ENCODE measurements at places on chromosomes 2 and 18. TPM values are rescaled to one million over a fixed set of nuclear protein-coding genes. Genes with fewer than 3 reads are reported as not detected.

DNA sequence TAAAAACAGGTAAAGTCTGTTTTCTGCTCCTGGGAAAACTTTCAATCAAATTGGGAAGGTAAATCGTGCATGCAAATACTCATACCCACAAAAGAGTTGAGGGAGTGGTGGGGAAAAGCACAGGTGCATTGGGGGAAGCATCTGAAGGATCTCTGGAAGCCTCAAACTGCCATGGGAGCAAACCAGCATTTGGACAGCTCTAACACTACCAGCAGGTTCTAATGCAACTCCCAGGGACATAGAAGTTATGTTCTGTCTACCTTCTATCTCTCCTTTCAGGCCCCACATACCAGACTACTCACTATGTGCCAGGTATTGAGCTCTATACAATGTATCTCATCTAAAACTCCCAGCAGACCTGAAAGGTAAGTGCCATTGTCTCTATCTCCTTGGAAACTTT, 933.7 kb downstream of the NRXN1 start:
- DNase-seq: no peak

GRCh38 chr2:238338710-238339394, 18.5 kb downstream of the TRAF3IP1 start:
- DNase-seq: no peak

DNA sequence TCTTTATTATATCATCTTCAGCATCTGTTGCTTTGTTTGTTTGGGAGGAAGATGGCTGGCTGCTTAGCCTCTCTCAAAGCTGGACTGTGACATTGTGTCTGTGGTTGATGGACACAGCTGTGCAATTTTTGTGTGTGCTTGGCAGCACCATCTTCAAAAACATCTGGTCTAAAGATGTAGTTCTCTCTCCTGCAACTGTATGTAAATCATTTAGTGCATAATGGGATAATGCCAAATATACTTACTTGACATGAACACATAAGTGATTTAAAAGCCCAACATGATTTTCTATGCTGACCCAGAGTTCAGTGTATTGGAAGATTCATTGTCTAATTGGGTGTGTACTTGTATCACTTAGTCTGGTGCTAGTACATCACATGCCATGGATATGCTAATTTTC, 112.2 kb downstream of the MAP4K4 start:
- DNase-seq: no peak

GRCh38 chr2:1625281-1626001, 118.9 kb downstream of the PXDN start:
- no peak for DNase-seq

DNA sequence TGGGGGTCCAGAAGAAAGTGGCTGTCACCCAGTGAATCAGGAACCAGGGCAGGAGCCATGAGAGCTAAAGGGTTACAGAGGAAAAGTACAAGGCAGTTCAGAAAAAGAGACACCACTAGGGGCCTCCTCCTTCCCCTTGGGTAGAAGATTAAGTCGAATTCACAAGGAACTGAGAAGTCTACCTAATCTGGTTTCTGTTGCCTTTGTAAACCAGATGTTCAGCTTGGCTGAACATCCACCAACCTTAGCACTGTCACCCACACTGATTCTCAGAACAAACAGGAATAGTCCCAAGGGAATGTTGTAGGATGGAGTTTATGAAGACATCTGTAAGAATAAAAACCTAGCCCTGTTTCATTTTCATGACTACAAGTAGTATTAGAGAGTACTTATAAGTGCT, 90.4 kb upstream of the NOSTRIN start:
- no peak for DNase-seq

The TMEM17 gene
- not detected for total RNA-seq

The TTL gene
- 22.9 TPM for total RNA-seq

DNA sequence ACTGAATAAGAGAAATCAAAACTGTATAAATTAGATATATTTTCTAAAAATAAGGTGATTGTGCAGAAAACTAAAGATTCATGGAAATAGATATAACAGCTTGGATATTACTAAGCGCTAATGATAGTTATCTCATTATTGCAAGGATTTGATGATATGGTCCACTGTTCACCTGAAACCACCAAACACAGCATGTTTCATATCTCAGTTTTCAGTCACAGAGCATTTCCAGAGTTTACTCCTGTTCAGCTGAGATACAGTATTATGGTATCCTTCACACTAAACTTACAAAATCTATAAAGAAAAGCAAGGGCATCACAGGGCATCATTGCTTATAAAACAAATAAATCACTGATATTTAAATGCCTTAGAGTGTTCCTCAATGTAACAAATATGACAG, 591.6 kb downstream of the ERBB4 start:
- DNase-seq: no peak

- no peak for DNase-seq
Measured at GRCh38 chr18:23484561-23485182, 18.6 kb upstream of the RMC1 start.

DNA sequence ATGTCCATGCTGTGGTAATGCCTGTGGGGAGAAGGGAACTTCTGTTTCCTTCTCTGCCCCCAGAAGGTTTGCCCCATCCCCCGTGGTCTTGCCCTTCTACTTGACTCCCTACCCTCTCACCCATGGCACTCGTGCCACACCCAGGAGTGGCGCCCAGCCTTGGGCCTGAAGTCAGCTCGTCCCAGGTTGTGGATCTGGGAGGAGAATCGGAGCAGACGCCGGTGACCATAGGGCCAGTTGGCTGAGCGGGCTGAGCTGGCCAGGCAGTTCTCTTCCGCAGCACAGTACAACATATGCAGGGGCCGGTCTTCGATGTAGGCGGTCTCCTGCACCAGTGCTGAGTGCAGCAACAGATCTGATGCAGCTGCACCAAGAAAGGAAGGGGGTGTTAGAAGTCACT, 4.7 kb downstream of the HTRA2 start:
- DNase-seq: no peak

- DNase-seq: no peak
Measured at GRCh38 chr2:2044269-2045057, 286.6 kb downstream of the MYT1L start.

The TCF23 gene
- total RNA-seq: not detected

GRCh38 chr2:233811732-233812131, 33.6 kb downstream of the MROH2A start:
- DNase-seq: no peak

DNA sequence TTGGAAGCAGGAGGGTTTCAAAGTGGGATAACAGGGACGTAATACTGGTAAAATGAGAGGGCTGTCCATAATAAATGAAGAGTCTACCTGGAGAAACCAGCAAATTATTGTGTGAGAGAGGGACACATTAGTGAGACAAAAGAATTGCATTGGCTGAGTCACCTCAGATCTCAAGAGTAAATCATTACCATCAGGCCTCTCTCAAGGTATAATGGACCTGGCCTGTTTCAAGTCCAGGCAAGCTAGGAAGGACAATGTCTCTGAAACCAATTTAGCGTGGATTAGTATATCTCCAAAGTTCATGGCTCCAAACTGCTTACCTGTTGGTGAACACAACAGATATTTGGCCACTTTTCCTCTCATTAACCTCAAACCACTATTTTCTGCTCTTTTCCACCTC, 471.4 kb downstream of the CMPK2 start:
- no peak for DNase-seq

GRCh38 chr2:209523041-209523740, 99.3 kb downstream of the MAP2 start:
- no peak for DNase-seq

GRCh38 chr2:196587056-196587455, 52.5 kb upstream of the CCDC150 start:
- no peak for DNase-seq

DNA sequence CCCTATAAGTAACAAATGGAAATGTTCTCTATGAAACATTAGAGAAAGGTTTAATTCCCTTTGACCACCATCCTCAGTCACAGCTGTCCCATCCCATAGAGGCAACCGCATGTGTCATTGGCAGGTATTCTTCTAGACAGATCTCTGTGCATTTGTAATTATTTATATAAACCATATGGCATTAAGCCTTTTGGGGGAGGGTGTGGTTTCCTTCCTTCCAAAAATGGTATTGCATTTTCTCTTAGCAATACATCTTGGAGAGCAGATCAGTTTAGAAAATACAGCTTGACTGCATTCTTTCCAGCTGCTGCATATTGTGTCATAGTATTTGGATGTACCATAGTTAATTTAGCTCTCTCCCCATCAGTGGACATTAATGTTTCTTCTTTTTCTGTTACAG, 57.7 kb downstream of the LCLAT1 start:
- DNase-seq: no peak

DNA sequence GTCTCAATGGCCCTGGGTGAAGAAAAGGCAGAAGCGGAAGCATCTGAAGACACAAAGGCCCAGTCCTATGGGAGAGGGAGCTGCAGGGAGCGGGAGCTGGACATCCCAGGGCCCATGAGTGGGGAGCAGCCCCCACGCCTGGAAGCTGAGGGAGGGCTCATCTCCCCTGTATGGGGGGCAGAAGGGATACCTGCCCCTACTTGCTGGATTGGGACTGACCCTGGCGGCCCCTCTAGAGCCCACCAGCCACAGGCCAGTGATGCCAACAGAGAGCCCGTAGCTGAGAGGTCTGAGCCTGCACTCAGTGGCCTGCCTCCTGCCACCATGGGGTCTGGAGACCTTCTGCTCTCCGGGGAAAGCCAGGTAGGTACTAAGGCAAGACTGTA, 13.2 kb downstream of the CEP68 start:
- no peak for DNase-seq

Data from activated naive CD8-positive, alpha-beta T cell treated with anti-CD3 and anti-CD28 coated beads, Interleukin-2, amount 10 ng/mL, durations not matched to agents 7 days and 5 days (primary cell).